Right renal cortex interstitium (tissue), 3 donors: ENCODE measurements at places on chromosomes 3 and 15. TPM values are rescaled to one million over a fixed set of nuclear protein-coding genes. Genes with fewer than 3 reads are reported as not detected.

Gene CCR8
- polyA plus RNA-seq: not detected

Gene ATP13A4
- polyA plus RNA-seq: 1.3 TPM

Gene GPR27
- 8.1 TPM for polyA plus RNA-seq

Gene MELTF
- 2.3 TPM for polyA plus RNA-seq

Gene CD96
- 1.4 TPM for polyA plus RNA-seq

Gene RTP3
- polyA plus RNA-seq: not detected

Gene GP5
- 0.47 TPM for polyA plus RNA-seq

Gene CSTA
- polyA plus RNA-seq: 0.93 TPM

Gene PLA1A
- 8.5 TPM for polyA plus RNA-seq

Gene RPP14
- polyA plus RNA-seq: 19.1 TPM

Gene ACVR2B
- polyA plus RNA-seq: 16.9 TPM

DNA sequence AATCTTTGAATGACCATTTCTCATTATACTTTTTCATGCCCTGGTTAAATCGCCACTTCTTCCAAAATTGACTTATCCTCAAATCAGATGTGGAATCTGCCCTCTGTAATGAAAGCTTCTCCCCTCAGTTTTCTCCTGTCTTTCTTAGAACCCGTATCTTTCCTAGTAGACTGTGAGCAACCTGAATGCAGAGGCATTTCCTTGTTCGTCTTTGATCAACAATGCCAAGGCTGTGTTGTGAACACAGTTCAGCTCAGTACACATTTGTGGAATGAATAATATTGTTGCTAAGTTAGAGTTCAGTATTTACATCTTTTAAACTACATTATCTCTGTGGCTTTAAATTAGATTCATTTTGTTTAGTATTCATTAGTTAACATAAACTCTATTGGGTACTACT is 123.3 kb downstream of the TPRG1 start:
- DNase-seq: no peak

GRCh38 chr3:42581400-42581708 is 413 bp downstream of the SEC22C start:
- DNase-seq: no peak

GRCh38 chr3:56989169-56989976 is 71.1 kb upstream of the SPATA12 start:
- no peak for DNase-seq

- DNase-seq: peak; percentile 67
Observed at GRCh38 chr3:194323785-194324735, 27.1 kb downstream of the CPN2 start.

DNA sequence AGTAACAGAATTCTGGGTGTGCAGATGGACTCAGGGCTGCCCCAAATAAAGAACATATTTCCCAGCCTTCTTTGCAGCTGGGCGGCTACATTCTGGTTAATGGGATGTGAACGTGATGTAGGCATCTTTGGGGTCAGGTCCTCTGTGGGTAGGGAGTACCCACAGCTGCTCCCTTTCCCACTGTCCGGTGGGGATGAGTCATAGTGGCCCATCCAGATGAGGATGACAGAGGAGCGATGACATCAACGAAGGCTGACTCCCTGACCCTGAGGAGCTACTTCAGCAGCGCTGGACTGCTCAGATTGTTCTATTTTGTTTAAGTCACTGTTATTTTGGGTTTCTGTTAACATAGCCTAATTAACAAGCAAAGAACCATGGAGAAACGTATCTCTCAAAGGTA is 38.0 kb downstream of the SRPRB start:
- DNase-seq: no peak

DNA sequence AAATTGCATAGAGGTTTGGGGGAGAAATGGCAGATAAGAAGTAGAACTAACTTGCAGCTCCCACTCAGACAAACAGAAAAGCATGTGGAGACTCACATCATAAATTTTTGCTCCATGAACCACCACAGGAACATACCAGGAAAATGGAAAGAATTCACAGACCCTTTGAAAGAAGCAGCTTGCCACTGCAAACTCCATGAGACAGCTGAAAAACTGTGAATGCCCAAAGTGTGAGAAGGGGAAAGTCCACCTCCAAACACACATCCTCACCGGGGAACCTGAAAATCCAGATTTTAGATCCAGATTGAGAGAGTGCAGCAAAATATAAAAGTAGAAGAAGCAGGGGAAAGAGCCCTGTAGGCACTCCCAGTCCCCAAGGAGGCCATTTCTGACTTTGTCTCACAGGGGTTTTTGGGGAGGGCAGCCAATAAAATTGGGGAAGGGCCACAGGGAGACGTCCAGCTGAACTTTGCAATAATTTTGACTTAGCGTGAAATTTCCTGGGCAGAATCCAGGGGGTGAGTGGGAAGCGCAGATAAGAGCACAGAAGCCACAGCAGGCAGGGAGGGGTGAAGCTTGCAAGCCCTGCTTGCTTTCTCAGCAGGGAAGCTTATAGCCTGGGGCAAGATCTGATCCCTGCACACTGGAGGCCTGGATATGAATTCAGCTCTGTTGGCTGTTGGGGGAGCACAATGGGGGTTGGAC is 183.4 kb upstream of the UBE2E2 start:
- no peak for DNase-seq

DNA sequence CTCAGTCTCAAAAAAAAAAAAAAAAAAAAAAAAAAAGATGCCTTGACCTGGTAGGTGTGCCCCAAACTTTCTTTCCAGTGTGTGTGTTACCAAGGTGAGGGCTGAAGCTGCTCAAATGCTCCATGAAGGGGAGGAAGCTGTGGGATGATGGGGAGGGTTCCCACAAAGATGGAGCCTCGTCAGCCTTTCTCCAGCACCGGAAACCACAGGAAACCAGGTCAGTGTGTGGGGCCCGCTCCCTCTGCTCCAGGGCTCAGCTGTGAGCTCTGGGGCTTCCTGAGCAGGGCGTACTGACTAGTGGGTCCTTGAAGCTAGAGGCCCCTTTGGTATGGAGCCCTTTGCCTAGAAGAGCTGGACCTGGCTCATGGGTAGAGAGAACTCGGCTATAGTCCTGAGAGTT is 681 bp upstream of the IL17RE start:
- no peak for DNase-seq

- DNase-seq: no peak
Observed at GRCh38 chr15:94287794-94288246, 56.5 kb downstream of the MCTP2 start.

- no peak for DNase-seq
Observed at GRCh38 chr3:170044271-170044670, 6.5 kb downstream of the GPR160 start.

DNA sequence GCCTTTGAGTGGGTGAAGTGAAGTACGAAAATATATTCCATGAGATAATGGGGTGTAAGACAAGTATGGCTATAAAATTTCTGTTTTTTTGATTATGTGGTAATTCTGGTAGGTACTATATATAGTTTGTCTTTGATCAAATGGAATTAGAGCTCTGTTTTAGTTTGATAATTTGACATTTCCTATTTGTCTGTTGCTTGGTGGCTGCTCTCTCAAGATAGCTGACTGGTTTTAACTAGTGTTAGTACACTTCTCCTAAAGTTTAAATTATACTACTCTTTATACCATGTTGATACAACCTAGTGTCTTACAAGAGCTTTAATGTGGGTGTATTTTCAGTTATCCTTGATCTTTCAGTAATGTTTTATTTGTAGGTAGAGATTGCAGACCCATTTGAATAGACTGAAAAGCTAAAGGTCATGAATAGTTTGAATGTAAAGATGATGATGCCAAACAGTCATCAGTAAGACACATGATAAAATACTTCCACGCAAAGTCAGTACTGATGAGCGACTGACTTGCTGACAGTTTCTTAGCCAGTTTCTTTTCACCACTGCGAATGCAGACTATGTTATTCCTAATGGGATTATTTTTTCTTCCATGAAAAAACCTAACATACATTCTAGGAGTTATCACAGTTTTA is 15.2 kb downstream of the SACM1L start:
- no peak for DNase-seq

DNA sequence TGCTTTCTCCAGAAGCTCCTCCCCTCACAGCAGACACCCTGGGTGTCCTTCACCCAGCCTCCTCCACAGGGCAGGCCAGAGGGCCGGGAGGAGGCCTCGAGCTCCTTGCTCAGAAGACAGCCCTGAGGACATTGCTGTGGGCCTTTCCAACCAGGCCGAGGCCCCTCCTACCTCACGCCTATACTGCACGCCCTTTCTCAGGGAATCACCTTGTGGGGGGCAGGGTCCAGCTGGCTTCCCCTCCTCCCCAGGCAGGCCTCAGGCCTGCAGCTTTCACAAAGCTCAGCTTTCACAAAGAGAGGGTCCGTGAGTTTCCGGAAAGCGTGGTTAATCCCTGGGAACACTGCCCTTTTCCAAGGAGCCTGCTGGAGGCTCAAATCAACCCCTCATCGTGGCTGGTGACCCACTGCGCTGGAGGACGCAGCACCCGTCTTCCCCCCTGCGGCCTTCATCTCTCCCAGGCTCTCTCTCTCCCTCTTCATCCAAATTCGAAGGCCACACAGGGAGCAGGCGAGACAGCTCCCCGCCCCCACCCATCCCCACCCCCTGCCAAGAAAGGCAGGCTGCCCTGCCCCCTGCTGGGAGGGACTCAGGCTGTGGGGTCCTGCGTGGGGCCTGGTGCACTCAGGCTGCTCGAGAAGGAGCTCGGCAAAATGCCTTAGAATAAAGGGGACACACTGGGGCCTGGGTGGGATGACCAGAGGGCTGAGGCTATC is 79.4 kb downstream of the OCA2 start:
- DNase-seq: no peak

DNA sequence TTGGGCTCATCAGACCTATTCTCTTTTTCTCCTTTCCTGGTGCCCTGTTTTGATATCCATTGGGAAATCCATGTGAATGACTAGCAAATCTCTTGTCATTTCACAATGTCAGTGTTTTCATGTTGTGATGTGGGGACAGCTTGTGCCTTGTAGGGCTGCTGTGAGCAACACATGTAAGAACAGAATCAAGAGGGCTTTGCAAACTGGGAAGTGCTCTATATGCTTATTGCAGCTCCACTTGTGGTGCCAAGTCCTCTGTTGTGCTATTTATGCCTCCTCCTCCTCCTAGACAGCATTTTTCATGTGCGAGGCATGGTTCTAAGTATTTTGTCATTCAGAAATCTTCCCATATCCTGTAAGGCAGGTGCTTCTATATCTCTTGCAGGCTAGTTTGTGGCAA is 56.4 kb downstream of the ZNF621 start:
- no peak for DNase-seq

GRCh38 chr3:78035131-78035641 is 995.3 kb downstream of the ROBO2 start:
- DNase-seq: no peak

GRCh38 chr3:42266085-42266484 is at the start of gene CCK:
TSS of gene CCK (minus strand) at chr3:42266185. CDS start at chr3:42263630, 2,555 bp downstream.
- DNase-seq: no peak

- DNase-seq: no peak
Observed at GRCh38 chr3:125324341-125324740, 50.8 kb downstream of the ZNF148 start.

DNA sequence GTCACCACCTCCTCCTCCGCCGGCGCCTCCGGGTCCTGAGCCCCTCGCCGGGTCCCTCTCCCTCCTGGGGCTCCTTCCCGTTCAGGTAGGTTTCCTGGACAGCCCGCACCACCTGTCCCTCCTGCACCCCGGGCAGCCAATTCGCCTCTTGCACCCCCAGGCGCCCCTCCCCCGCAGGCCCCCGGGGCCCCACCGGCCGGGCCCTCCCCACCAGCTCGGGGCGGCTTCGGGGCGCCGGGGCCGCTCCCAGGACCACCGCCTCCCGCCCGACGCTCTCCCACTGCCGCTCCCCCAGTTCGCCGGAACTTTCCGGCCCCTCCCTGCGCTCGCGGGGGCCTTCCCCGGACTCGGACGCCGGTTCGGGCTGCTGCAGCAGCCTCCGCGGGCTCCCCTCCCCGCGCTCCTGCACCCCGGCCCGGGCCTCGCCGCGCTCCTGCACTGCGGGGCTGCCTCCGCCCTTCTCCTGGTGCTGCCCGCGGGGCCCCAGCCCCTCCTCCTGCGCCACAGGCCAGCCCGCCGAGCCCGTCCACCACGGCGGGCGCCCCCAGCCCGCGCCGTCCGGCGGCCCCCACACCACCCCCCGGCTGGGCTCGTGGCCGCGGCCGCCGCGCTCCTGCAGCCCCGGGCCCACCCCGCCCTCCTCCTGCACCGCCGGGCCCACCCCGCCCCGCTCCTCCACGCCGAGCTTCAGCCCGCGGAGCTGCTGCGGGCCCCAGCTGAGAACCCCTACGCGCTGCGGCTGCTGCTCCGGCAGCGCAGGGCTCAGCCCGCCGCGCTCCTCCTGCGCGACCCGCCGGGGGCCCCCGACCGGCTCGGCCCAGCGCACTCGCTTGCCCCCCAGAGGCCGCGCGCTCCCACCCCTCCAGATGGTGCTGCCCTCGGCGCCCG is 587 bp upstream of the TNK2 start:
- no peak for DNase-seq

- no peak for DNase-seq
Observed at GRCh38 chr3:99772171-99772570, 45.5 kb upstream of the CMSS1 start.

DNA sequence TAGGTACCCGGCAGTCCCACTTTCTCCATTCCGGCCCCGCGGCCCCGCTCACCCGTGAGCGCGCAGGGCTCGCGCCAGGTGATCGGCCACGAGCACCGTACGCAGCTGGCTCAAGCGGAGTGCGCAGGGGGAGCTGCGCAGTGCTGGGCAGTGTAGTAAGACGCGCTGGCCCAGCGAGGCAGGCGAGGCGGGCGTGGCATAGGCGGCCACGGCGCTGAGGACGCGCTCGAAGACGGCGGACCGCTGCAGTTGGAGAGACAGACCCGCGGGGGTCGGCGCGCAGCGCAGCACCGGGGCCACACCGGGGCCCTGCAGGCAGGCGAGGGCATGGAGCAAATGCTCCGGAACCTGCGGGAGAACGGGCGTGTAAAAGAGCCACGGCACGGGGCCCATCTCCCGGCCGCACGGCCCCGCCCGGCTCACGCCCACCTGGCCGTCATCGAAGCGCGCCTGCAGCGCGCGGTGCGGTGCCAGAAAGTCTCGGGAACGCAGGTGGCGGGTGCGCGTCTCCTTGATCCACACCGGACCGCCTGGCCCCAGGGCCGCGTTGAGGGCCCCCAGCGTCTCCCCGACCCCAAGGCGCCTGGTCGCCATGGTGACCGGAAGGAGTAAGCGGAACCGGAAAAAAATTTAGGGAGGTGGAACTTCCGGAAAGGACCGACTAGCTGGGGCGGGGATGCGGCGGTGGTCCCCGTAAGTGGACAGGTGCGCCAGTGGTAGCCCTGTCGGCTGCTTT is at the start of gene DALRD3:
Gene DALRD3, minus strand, starts transcription at position 610 of the 736 bp plus-strand sequence. Its CDS starts 16 bp downstream, at position 594.
- DNase-seq: no peak

GRCh38 chr15:41934843-41935242 is 37.5 kb downstream of the EHD4 start:
- DNase-seq: no peak

DNA sequence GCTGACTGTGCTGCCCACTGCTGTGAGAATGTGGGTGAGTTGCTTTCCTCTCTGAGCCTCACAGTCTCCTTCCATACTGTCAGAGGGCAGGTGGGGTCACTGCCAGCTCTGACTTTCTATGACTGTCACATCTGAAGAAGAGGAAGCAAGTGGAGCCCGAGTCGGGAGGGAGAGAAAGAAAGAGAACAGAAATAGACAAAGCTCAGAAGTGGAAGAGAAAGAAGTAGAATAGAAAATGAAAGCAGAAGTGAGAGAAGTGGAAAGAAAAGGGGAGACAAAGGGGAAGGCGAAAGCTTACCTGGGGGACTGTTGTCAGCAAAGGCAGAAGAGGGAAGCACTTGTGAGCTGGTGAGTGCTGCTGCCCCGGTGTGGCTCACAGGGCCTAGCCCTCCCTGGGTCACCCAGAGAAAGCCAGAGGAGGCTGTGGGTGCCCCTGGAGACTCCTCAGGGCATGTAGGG is 57.9 kb downstream of the EPHB1 start:
- DNase-seq: no peak
